ENCODE measurements at places on chromosomes 6 and 20.

DNA sequence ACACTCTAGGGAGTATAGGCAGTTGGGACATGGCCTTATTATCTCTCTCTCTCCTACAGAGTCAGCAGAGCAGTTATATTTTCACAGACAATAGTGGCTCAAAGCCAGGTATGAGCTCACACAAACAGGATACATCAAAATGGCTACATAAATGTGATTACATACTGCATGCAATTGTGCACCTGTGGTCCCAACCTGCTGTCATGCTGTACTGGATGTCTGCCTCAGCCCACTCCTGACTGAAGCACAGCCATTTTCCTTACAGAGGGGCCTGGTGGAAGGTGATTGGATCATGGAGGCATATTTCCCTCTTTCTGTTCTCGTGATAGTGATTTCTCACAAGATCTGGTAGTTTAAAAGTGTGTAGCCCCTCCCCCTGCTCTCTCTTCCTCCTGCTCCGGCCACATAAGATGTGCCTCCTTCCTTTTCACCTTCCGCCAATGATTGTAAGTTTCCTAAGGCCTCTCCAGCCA is 37.0 kb upstream of the SAMHD1 start:
- peak; percentile 17 for DNase-seq

DNA sequence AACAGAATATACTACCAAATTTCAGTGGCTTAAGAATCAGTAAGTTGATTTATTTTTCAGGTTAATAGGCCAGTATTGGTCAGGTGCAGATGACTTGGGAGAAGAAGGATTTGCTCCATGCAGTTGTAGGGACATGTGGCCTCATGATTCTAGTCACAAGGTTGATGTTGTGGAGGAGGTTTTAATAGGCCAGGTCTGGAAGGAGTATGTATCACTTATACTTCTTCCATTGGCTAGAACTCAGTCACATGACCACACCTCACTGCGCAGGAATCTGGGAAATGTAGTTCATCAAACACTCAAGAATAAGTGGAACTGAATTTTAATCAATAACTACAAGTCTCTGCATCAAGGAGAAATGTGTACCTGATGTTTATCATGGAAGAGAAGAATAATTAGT is 281.5 kb upstream of the QKI start:
- no peak for DNase-seq

DNA sequence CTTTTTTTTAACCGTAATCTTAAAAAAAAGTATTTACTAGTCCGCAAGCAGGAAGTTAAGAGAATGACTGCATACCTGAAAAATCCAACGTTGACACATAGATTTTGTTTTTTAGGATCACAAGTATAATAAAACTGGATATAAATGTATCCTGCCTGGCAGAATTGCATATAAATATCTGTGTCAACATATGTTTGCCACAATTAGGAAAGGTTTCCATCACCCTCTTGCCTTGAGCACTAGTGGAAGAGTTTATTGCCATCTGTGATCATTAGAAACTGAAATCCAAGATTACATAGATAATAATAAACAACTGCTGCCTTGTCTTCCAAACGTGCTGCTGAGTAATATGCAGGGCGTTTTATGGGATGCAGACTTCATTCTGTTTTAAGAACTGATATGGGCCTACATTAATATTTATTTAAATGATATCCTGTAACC is 27.9 kb downstream of the PLEKHG1 start:
- DNase-seq = peak; percentile 20

DNA sequence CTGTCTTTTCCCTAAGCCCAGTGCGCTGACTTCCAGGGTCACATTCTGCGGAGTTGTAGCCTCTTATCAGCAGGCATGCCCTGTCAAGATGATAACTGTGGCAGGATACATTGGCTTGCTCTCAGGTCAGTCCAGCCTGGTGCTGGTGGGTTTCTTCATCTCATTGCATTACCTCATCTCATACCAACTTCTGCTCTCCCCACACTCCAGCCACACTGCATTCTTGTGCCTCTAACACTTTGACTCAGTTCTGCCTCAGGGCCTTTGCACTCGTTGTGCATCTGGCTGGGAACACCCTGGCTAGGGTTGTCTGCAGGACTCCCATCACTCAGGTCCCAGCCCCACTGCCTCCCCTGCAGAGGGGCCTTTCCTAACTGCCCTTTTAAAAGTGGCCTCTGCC is 110.3 kb upstream of the BACH2 start:
- peak; percentile 95 for DNase-seq

- DNase-seq = peak; percentile 68
Measured at GRCh38 chr6:52554684-52555280, 22.1 kb downstream of the TRAM2 start.

DNA sequence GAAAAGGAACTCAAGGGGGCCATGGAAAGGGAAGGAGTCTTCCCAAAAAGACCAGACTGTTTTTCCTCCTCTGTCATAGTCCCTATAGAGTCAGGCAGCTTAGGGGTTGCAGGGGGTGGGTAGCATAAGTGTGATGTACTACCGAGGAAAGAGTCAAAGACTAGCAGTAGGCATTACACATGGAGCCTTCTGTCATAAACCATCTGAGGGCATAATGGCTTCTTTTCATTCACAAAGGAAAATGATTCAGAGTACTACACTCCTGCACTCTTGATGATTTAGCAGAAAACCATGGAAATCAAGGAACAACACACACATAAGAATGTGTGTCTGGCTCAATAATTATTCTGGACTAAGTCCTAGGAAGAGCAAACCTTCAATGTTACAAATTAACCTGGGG is 14.9 kb downstream of the PLN start:
- DNase-seq = peak; percentile 58

- peak; percentile 41 for DNase-seq
Measured at GRCh38 chr20:35610833-35611427, 4.7 kb upstream of the SPAG4 start.

- peak; percentile 92 for DNase-seq
Measured at GRCh38 chr6:26025047-26025893, 62.0 kb upstream of the HFE start.

DNA sequence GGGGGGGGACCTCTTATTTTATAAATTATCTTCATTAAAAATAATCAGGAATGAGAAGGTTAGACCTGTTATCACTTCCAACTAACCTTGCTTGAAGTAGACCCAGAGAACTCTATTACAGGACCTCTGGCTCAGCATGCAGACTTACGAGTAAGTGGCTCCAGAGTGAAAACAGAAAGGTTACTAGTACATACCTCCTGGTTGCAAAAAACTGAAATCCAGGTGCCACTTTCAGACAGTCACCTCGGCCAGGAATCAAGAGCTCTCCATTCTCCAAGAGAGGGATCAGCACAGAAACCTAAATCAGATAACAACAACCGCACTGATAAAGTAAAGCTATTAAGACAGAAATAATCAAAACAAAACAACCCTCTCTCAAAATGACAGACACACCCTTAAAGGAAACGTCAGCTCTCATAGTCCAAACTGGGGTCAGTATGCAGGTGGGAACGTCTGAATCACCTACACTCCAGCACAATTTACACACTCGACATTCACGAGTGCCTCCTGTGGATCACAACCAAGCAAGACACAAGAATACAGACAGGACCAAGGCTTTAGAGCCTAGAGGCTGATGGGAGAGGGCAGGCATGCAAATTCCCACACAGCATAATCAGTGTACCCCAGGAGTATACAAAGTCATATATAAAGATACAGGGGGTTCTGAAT is 31.8 kb downstream of the MDN1 start:
- DNase-seq = no peak

GRCh38 chr20:19867940-19868371 is 109.9 kb downstream of the RIN2 start:
- no peak for DNase-seq

DNA sequence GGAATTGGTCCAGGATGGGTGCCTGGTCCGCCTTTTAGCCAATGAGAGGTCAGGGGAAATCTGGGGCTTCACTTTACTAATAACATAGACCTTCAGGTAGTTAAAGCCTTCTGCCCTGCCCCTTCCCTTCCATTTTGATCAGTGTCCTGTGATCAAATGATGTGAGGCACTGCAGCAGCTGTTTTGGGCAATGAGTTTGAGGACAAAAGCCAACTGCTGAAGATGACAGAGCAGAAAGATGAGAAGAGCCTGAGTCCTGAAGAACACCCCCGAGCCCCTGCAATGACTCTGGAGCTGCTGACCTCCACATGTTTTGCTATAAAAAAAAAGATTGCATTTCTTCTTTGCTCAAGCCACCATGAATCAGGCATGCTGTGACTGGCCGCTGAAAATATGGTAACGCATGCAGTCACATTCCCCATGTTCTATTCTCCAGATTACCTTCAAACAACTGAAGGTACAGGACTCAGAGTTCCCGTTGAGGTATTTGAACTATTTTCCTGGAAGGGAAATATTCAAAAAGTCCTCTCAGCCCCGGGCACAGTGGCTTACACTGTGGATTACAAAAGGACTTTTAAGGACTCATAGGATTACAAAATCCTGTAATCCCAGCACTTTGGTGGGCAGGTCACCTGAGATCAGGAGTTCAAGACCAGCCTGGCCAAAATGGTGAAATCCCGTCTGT is 45.7 kb upstream of the B4GALT5 start:
- DNase-seq = no peak

DNA sequence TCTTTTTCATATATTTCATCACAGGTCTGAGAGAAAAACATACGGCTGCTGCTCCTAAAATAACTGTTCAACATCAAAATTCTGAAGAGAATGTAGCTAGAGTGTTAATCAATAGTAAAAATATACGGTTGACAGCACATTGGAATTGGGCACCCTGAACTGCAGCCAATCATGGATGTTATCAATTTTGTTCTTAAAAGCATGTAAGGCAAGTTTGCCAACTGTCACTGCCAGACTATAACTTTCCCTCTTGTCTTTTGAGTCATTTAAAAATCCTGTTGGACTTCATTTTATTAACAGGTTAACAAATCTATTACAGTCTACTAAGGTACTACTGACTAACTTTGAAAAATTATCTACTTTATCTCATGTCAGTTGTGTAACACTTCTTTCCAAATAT is 592.8 kb downstream of the HACE1 start:
- DNase-seq = no peak

DNA sequence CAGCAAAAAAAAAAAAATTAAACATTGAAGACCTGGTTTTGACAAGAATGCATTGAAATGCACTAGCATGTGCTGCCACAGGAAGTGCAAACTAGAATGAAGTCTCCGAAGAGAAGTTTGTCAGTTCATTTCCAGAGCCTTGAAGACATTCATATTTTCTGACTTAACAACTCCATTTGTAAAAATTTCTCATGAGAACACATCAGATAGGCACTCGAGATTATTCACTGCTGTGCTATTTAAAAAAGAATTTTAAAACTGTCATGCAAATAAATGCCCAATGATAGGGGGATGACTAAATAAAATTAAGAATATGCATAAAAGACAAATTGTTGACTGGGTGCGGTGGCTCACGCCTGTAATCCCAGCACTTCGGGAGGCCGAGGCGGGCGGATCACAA is 394.6 kb upstream of the JARID2 start:
- peak; percentile 49 for DNase-seq

GRCh38 chr20:47984437-47984836 is 199.2 kb upstream of the SULF2 start:
- DNase-seq = no peak

Measured in amniotic epithelial cell (primary cell).